ENCODE measurements at places on chromosomes 16 and 17.

DNA sequence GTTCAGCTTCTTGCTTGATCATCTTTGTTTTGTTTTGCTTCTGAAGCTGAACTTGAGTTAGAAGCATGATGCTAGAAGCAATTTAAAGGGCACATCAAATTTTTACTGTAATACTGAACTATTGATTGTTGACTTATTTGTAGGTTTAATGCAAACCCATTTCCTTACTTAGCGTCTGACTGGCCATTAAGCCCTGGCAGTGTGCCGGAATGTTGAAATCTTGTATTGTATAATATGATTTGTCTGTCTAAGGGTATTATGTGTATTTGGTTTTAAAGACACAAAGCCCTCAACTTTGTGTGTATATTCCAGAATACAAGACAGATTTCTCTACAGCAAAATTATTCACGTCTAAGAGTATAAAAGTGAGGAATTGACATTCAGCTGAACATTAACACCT, 39.7 kb downstream of the NUP93 start:
- no peak for DNase-seq

- no peak for DNase-seq
These were observed 11.5 kb downstream of the DEXI start for GRCh38 chr16:10930755-10931093.

DNA sequence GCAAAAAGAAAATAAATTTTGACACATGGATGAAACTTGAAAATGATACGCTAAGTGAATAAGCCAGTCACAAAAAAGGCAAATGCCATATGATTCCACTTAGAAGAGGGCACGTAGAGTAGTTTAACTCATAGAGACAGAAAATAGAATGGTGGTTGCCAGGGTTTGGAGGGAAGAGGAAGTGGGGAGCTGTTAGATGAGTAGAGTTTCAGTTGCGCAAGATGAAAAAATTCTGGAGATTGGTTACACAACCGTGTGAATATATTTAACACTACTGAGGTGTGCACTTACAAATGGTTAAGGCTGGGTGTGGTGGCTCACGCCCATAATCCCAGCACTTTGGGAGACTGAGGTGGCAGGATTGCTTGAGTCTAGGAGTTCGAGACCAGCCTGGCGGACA, 93.4 kb upstream of the TMEM132E start:
- DNase-seq, result no peak

DNA sequence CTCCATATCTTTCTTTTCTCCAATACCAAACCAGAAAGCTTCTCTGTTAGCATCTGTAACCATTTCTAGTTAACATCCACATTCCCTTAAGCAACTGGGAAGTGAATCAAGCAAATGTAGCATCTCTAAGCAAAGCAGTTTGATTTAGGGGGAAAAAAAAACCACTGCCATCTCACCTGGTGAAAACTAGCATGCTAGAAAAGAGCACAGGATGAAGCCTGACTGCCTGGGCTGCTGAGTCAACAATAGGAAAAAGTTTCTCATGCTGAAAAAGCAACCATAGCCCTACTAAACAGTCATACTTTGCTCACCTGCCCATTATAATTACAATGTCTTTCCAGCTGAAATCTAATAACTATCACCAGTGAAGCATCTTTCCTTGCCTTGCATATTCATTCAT, 139.3 kb downstream of the ANKFN1 start:
- no peak for DNase-seq

- no peak for DNase-seq
These were observed 17.7 kb downstream of the SLC6A4 start for GRCh38 chr17:30217746-30218245.

All from fibroblast of gingiva (primary cell).